ENCODE measurements at places on chromosomes 16 and 17. TPM values are rescaled to one million over a fixed set of nuclear protein-coding genes. Genes with fewer than 3 reads are reported as not detected.

GLIS2 gene
- 0.54 TPM for total RNA-seq

MYH11 gene
- not detected for total RNA-seq

GOSR2 gene
- 62.7 TPM for total RNA-seq

TERB1 gene
- not detected for total RNA-seq

TP53TG3C gene
- total RNA-seq: not detected

CCR7 gene
- 166 TPM for total RNA-seq

ATXN2L gene
- total RNA-seq: 337 TPM

TBC1D26 gene
- not detected for total RNA-seq

DNAI2 gene
- total RNA-seq: 0.12 TPM

TMEM235 gene
- total RNA-seq: not detected

DNA sequence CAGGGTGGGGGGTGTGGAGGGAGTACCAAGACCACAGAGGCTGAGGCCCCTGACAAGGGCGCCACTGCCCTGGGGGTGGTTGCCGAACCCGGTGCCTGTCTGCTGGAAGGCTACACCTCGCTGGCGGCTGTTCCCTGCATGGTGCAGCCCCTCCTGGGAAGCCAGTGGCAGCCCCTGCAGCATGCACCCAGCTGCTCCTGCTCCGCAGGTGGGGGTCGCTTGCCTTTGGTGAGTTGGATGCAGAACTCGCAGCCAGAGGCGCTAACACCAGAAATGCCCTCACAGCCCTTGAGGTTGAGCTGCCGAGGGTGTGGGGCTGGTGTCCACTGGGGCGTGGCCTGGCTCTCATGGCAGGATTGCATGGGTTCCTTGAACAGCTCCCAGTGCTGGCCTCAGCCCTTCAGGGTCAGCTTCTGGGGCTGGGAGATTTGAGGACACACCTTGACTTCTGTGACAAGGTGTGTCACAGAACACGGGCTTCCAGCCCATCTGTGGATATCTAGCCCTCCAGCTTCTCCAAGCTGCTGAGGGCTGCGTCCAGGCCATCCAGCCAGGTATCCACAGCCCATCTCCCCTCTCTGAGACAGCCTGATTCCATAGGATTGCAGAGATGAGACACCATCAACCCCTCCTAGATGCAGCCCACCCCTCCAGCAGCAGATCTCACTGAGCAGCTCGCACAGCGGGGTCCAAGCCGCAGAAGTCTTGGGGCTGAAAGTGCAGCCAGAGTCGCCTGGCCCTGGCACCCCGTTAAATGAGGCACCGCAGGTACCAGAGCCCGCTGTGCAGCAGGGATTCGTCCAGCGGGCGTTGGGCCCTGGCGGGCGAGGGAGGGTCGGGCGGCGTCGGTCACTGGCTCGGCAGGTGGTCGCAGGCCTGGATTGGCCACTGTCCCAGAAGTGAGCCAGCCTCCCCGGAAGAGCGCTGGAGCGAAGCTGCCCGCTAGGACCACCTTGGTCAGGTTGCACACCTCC lies 586.3 kb downstream of the KCNJ18 start:
- DNase-seq: no peak

- DNase-seq: peak; percentile 41
Observed at GRCh38 chr16:3938843-3939624, 58.5 kb upstream of the CREBBP start.

DNA sequence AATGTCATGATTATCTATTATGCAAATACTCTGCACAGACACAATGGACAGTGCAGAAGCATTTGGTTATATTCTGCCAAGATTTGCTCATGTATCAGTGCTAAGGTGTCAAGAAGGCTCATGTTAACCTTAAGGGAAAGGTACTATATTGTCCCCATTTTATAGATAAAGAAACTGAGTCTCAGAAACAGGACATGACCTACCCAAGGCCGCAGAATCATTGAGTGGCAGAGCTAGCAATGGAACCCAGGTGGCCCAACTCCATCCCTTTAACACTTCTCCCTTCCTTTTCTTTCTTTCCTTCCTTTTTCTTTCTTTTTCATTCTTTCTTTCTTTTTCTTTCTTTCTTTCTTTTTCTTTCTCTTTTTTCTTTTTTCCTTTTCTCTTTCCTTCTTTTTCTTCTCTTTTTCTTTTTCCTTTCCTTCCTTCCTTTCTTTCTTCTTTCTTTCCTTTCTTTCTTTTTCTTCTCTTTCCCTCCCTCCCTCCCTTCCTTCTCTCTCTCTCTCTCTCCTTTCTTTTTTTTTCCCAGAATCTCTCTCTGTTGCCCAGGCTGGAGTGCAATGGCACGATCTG lies 149.8 kb downstream of the CPPED1 start:
- no peak for DNase-seq

- no peak for DNase-seq
Observed at GRCh38 chr16:69410219-69410990, 14.0 kb upstream of the CYB5B start.

GRCh38 chr17:68455901-68456338 lies 1.4 kb downstream of the WIPI1 start:
- no peak for DNase-seq

GRCh38 chr17:48194097-48194550 lies 86.6 kb downstream of the SNX11 start:
- no peak for DNase-seq

GRCh38 chr17:64064331-64064730 lies 43.9 kb upstream of the ICAM2 start:
- DNase-seq: no peak

DNA sequence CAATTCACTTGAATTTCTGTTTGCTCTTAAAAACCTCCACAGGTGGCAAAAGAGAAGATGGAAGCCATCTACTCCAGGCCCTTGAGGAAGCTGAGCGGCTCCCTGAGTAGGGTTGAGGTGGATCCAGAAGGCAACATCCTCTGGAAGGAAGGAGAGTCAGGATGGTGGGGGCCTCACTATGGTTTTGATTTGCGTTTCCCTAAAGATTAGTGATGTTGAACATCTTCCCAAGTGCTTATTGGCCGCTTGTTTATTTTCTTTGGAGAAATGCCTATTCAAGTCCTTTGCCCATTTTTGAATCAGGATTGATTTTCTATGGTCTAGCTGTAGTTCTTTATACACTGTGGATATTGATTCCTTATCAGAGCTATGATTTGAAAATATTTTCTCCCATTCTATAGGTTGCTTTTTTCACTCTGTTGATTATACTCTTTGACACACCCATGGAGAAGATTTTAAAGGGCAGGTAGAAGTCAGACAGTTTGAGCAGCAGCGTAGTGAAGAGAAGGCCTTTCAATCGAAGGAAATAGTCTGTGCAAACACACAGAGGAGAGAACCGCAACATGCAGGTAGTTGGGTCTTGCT lies 58.6 kb downstream of the WSB1 start:
- no peak for DNase-seq

DNA sequence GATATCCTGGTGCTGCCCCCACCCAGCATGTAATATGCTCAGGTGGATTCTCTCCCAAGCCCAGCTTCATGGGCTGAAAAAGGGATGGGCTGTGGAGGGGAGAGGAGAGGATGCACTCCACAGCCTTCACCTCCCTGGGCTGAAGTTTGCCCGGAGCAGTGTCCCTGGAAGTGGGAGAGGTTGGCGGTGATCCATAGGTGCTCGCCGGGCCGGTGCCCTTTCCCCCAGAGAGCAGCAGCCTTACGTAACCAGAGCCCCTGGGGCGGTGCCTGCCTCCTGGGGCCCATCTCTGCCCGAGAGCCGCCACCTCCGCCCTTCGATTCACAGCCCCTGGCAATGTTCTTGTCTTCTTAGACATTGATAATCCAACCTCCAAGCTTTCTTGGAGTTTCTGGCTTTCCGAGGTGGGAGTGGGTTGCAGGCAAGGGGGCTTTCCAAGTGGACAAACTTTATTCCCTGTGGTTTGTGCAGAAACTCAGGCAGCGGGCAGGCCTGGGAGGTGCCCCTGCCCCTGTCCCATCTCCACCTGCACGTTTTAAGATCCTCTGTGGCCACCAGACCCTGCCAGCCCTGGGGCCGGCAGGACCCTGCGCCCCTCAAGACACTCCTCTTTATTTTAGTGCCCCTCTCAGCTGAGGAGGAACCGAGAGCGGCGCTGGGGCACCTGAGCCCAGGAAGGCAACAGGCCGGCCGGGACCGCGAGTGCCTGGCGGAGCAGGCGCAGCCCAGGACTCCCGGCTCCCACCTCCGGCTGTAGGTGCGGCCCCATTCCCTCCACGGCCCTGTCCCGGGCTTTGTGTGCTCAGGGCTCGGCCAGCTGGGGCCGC lies 3.1 kb upstream of the WDR90 start:
- no peak for DNase-seq

DNA sequence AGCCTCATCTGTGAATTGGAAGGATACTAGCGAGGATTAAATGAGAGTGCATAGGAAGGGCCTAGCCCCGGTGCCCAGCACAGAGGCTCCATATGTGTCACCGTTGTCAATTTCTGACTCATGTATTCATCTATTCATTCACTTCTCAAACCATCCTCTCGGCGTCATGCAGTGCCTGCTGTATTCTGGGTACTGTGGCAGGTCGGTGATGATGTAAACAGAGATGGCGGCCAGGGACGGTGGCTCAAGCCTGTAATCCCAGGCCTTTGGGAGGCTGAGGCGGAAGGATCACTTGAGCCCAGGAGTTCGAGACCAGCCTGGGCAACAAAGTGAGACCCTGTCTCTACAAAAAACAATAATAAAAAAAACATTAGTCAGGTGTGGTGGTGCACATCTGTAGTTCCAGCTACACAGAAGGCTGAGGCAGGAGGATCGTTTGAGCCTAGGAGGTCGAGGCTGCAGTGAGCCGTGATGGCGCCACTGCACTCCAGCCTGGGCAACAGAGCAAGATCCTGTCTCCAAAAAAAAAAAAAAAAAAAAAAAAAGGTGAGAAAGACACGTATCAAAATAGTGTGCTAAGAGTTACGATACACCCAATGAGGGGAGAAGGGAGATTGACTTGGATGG lies 4.3 kb upstream of the PPP1R1B start:
- peak; percentile 8 for DNase-seq

DNA sequence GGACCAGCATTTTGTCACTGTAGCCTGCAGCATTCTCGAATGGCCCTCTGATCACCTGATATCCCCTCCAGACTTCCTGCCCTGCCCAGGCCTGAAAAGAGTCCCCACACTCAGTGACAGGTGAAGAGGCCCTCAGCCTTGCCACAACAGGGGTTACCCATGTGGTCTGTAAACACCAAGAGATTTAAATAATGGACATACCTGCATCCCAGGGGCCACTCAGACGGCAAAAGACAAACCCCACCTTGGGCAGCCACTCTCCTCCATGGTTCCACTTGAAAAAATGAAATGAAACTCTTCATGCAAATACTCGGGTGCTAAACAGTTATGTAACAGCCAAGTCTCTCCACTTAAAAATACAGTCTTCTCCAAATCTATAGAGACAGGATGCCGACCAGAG lies 22.9 kb upstream of the PECAM1 start:
- no peak for DNase-seq

DNA sequence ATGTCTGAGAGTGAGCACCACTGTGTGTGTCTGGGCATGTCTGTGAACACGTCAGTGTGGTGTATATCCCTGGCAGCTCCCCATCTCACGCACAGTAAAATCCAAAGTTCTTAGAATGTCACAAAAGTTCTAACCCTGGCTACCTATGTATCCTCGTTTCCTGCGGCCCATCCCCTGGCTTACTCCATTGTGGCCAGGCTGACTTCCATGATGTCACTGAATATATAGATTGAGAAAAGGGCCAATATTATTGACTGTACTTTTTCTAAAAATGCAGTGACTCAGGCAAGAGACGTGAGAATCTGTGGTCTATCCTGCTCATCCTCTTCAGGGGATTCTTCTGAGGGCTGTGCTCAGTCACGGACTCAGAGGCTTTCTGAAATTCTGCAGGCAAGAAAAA lies 963 bp upstream of the METTL22 start:
- no peak for DNase-seq

GRCh38 chr16:59295993-59296736 lies 562.0 kb upstream of the GOT2 start:
- DNase-seq: no peak

DNA sequence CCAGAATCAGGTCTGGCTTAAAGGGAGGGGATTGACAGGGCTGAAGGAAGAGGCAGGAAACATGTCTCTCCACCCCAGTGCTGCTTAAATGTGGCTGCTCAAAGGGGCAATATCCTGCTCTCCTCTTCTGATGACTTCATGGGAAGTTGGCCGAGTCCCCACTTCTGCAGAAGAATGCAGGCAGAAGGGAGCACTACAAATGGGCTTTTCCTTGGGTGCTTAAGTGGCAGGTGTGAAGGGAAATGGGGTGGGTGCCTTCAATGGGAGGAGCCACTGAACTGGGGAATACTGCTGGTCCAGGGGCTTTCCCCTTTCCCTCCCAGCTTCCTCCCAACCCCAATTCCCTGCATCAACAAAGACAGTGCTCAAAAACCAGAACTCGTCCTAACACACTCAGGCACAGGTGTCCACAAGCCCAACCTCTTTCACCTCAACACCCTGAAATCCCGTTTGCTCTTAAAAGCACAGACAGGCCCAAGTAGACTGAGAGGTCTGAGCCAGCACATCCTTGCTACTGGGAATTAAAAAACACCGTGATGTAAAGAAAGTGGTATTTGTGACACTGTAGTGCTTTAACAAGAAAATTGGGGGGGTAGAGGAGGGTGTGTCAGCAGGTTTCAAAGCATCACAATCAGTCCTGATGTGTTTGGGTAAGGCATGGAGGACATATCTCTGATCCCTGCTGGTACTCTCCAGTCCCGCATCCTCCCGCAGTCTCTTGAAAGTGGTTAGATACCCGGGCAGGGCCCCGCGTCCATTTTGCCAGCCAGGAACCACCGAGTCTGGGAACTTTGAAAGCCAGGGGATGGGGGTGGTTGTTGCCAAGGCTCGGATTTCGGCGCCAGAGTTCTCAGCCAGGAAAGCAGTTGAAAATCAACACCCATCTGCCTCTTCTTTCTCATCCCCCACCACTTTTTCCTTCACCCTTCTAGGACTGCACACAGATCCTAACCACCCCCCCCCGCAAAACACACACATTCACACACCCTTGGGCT lies 1.6 kb downstream of the CA10 start:
- no peak for DNase-seq

DNA sequence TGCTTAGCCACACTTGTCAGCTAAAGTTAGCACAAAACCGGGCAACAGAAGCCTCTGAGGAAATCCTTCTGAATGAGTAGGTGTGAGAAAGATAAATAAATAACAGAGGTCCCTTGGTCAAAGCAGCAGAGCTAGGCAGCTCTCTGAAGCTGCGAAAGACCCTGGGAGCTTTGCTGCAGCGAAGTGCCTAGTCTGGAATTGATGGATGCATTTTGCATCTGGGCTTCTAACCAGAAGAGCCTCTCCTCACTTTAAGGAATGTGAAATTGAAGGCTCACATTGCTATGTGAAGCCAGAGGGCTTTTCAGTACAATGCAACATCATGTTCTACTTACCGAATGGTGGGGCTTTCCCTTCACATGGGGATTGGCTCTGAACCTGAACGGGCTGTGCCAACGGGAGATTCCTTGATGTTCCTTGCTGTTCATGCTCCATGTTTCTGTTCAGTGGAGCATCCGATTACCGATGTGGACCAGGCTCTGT lies 274.6 kb downstream of the HS3ST3B1 start:
- DNase-seq: no peak

- DNase-seq: no peak
Observed at GRCh38 chr17:6195123-6195522, 124.9 kb downstream of the WSCD1 start.

GRCh38 chr16:74480150-74481029 lies 59.1 kb upstream of the CLEC18B start:
- DNase-seq: no peak

Measured in activated T-helper 1 cell treated with anti-CD3 and anti-CD28 coated beads, Interleukin-12 subunit alpha, Interleukin-12 subunit beta, Interleukin-2, Interleukin-4 antibody, amounts not matched to agents 30 ng/mL and 10 ng/mL and 1 ng/mL, durations not matched to agents 14 hours and 24 hours and 36 hours (primary cell).